Activated CD4-positive, alpha-beta T cell treated with anti-CD3 and anti-CD28 coated beads, Interleukin-2, amount 10 ng/mL, durations not matched to agents 7 days and 5 days (primary cell): ENCODE measurements at places on chromosomes 6 and 20.

DNA sequence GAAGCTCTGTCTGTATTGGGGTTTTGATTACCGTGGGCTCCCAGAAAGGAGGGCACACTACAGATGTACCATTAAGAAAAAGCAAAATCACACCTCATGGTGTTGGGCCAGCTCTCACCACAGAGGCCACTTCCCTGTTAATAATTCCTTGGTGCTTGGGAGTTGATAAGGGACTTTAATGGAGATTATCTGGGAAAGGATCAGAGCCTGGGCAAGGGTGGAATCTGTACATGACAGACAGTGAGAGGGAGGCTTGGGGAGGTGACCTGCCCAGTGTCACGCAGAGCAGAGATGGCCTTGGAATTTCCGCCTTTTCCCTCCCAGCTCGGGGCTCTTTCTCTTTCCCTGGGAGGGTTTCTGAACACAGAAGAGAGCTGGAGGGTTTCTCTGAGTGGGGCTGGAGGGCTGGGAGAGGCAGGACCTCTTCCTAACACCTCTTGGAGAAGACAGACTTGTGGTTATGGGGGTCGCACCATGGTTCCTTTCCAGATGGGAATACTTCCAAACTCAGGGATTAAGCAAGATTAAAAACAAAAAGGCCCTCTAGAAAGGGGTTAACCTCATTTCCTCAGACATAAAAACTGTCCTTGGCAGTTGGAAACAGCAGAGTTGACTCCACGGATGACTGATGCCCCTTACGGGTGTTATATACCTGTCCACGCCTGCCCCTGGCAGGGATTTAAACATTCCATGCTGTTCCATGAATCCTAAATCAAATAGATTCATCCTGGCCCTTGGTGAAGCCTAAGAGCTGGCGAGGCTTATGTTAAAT is 16.8 kb upstream of the KCNK16 start:
- DNase-seq = no peak

DNA sequence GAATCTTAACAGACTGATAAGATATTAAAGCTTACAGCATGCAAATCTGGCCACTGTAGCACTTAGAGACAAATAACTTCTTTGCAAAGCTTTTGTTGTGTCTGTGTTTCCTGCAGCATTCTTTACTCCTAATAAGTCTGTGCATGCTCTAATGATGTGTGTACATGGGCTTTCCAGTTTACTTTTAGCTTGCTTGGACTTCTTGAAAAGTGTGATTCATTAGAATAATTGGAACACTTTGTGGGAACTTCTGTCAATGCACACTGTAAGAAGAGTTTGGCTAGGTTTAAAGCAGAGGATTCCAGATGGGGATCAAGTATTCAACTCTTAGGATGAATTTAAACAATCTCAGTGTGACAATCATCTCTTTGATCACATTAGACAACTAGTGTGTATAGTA is 22.1 kb upstream of the TINAG start:
- no peak for DNase-seq

DNA sequence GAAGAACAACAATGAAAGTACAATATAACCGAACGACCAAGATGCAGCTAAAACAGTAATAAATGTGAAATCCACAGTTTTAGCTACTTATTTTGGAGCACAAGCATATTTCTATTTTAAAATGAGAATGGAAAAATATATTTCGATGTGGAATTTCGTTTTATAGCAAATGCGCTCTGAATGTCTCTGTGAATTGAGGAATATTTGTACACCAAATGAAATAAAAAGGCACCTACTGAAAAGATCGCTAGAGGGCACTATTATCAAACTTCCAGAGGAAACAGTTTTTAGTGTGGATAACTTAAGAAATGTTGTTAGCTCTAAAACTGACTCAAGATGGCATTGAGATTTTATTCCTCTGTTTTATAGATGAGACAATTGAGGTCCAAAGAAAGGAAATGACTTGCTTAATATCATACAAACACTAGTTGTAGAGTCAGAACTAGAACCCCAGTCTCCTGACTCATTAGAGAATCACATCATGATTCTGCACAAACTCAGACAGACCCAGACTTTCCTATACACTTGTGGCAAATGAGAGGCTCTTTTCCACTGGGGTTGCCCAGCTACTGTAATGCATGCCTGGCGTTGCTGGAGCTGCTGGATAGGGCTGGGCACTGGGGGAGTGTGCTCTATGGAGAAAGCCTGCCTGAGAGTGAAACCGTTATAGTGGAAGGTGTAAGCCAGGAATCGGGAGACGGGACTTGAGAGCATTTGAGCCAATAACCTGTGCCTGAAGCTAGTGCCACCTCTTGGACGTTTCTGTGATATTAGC is 51.9 kb downstream of the GCLC start:
- DNase-seq = no peak

GRCh38 chr6:40685862-40686261 is 98.7 kb upstream of the LRFN2 start:
- no peak for DNase-seq

GRCh38 chr20:56345911-56346310 is 12.9 kb upstream of the FAM210B start:
- DNase-seq = no peak

DNA sequence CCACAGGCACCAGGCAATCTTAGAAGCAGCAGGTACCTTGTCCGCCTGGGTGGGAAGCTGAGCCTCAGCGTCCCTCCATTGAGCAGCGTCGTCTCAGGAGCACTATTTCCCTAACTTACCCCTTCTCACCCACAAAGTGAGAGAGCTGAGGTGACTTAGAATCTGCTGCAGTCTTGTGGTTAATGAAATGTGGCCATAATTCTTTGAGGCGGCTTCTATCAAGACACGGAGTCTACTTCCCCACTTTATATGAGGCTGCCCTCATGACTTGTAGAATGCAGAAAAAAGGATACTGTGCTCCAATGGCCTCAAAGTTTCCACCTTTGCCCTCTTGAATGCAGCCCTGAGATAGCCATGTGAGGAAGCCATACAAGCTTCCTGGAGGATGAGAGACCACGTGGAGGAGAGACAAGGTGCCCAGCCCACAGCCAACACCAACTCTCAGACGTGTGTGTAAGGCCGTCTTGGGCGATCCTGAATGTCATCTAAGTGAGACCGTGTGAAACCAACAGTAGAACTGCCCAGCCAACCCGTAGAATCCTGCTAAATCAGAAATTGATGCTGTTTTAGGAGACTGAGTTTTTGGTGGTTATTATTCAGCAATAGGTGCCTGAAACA is 9.1 kb upstream of the TAGAP start:
- DNase-seq = no peak
